AG04450 (cell line): ENCODE measurements at places on chromosomes 7 and 10.

GRCh38 chr10:6124666-6125065, 35.8 kb downstream of the RBM17 start:
- no peak for DNase-seq

GRCh38 chr10:61052469-61053205, 108.7 kb upstream of the RHOBTB1 start:
- DNase-seq = no peak

- no peak for DNase-seq
Measured at GRCh38 chr7:134850066-134850465, 70.6 kb downstream of the CALD1 start.

DNA sequence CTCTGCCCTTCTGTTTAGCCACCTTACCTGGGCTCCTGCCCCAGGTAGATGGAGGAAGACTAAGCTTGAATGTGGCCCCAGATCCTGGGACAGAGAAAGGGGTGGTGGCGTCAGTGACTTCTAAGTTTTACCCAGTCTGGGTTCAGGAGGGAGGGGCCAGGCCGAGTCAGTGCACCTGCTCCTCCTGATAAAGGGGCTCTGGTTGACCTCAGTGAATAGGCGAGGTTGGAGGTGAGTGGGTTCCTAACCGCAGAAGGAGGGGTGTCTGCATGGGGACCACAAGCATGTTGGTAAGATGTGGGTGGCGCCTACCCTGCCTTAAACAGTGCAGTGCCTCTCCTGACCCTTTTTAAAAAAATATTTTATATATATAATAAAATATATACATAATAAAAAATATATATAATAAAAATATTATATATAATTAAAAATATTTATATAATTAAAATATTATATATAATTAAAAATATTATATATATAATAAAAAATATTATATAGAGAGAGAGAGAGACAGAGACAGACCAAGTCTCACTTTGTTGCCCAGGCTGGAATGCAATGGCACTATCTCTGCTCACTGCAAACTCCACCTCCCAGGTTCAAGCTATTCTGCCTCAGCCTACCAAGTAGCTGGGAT, 97.3 kb upstream of the GTF2I start:
- no peak for DNase-seq

GRCh38 chr10:86598151-86598550, 56.2 kb upstream of the OPN4 start:
- DNase-seq = no peak

- no peak for DNase-seq
Measured at GRCh38 chr10:132115732-132116131, 50.0 kb downstream of the JAKMIP3 start.

DNA sequence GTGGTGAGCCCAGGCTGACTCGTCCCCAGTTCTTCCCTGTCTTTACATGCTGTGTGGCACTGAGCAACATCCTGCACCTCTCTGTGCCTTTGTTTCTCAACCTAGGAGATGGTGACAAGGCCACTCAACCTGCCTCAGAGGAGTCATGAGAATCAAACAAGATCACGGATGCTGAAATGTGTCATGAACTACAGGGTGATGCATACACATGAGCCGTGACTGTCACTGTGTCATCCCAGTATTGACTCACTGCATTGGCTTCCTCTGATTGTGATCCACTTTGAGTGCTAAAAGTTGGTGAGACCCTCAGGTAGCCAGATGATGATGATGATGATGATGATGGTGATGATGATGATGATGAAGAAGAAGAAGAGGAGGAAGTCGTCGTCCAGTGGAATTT, 11.5 kb downstream of the C10orf71 start:
- no peak for DNase-seq

GRCh38 chr10:127935071-127935561, 28.2 kb downstream of the PTPRE start:
- no peak for DNase-seq

DNA sequence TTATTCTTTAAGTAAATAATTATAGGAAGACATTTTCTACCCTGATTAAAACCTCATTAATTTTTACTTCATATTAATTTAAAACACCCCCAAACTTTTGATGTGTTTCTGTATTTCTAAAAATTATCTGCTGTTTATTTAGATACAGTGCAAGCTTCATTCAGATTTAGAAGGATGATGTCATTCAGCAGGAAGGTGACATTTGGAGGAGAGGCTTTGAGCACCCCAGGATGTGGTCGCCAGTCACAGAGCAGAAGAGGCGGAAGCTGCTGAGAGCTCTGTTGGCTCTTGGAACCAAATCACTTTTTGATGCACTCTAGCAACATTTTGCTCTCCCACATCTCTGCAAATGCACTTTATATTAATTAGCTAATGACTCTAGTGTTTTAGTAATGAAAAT, 233.9 kb upstream of the CACNA2D1 start:
- no peak for DNase-seq

GRCh38 chr7:132161533-132161915, 414.7 kb downstream of the PLXNA4 start:
- no peak for DNase-seq

DNA sequence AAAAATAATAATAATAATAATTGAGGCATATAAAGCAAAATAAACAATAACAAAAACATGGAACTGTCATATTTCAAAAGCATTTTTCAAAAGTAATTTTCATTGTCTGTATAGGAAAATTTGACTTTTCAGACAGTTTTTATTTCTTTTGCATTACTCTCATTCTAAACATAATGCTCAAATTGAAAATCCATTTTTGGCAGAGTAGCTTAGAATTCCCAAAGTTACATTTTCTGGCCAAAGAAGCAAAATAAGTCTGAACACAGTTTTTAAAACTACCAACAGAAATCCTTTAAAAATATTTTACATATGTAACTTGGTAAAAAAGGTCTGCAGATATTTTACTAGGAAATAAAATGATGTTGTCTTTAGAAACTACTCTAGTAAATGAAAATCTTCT, 535.4 kb downstream of the ANKRD7 start:
- DNase-seq = no peak

GRCh38 chr7:25119102-25119501, 6.0 kb downstream of the CYCS start:
- no peak for DNase-seq

- DNase-seq = no peak
Measured at GRCh38 chr7:4216016-4216415, 466.1 kb upstream of the FOXK1 start.

GRCh38 chr10:97498841-97499560, at the start of gene UBTD1:
Gene UBTD1 (plus strand): TSS chr10:97498924. CDS start chr10:97499204, 280 bp downstream.
- no peak for DNase-seq

GRCh38 chr10:106217627-106218026, 946.9 kb downstream of the SORCS1 start:
- no peak for DNase-seq

- no peak for DNase-seq
Measured at GRCh38 chr7:112575864-112576263, 95.1 kb downstream of the LSMEM1 start.

GRCh38 chr7:129228633-129229032, 3.8 kb downstream of the AHCYL2 start:
- DNase-seq = no peak

DNA sequence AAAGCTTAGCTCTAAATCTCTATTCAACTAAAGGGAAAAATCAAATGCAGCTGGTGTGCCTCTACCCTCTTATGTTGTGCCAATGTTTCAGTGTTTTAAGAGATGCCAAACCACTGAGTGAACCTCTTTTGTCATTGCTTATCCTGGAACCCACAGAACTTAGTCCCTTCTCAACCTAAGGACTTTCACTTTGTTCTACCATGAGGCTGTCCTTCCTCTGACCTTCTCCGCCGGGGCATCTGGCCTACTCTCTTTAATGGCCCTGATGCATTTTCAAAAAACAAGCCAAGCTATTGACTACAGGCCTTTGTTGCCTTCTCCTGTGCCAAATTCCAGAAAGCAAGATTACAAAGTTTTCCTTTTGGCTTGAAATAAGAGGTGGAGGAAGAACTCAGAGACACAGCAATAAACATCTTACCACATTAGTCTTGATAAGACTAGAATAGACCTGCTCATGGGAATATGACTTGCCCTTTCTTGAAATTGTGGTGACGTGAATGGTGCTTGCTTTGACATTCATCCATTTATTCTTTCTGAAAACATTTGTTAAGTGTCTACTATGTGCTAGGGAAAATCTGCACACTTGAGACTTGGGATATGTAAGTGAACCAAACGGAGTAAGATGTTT, 253.2 kb upstream of the SMIM30 start:
- peak; percentile 13 for DNase-seq

DNA sequence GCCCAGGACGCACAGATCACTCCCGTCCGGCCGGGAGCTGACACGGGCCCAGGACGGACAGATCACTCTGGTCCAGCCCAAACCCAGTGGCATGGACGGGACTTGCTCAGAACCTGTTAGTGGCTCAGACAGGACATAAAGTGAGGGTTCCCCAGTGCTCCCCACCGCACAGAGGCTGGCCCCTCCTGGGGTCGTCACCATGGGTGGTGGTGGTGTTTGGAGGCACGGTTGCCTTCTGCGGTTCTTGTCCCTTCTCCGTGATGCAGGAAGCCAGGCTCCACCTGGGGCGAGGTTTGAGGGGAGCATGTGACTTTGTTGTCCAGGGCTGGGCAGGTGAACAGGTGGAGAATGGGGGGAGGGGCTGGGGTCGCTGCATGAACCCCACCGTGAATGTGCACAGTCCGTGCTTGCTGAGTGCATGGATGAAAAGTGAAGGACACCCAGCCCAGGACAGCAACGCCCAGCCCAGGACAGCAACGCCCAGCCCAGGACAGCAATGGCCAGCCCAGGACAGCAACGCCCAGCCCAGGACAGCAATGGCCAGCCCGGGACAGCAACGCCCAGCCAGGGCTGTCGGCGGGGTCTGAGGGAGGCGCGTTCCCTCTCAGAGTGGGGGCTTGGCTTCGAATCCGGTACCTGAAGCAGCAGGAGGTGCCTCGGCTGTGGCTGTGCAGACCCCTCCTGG, 26.7 kb downstream of the FAM20C start:
- no peak for DNase-seq

GRCh38 chr10:50991456-50992355, 82.6 kb upstream of the PRKG1 start:
- DNase-seq = no peak

DNA sequence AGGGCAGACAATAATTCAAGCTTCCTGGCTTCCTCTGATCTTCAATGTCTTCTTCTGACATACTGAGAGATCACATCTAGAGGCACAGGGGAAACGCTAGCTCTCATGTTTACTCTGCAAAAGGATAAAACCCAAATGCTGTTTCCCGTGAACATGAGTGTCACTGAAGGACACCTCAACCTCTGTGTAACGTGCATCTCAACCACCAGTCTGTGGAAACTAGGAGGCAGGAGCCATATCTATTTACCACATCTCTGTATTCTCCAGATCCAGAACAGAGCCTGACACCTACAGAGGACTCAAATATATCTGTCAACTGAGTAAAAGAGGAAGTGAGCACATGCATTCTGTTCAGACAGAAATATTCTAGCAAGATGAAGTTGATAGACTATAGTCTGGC, 140.3 kb upstream of the TARP start:
- no peak for DNase-seq
